Neural progenitor cell (in vitro differentiated cells): ENCODE measurements at places on chromosomes 5 and 9. TPM values are rescaled to one million over a fixed set of nuclear protein-coding genes. Genes with fewer than 3 reads are reported as not detected.

- no peaks in the 10 kb centered on the region for H3K27me3 ChIP-seq
- no peak overlapping the region for H3K4me3 ChIP-seq
- no peak overlapping the region for H3K27ac ChIP-seq
- H3K36me3 ChIP-seq, result no peaks in the 10 kb centered on the region
- DNase-seq, result no peak
- peaks cover 16% of the 10 kb centered on the region for H3K4me1 ChIP-seq
Measured at GRCh38 chr5:78490709-78491485, 130.5 kb downstream of the SCAMP1 start.

- peak overlapping the region; percentile 50 for H3K4me3 ChIP-seq
- peaks cover 21% of the 10 kb centered on the region for H3K4me1 ChIP-seq
Measured at GRCh38 chr9:128392302-128393144, 21.3 kb downstream of the URM1 start.

GRCh38 chr9:117887941-117888340 lies 183.7 kb downstream of the TLR4 start:
- H3K4me1 ChIP-seq, result no peaks in the 10 kb centered on the region
- H3K36me3 ChIP-seq, result no peaks in the 10 kb centered on the region
- H3K4me3 ChIP-seq, result no peak overlapping the region
- no peak overlapping the region for H3K27ac ChIP-seq

GRCh38 chr5:149283626-149284480 lies 12.2 kb downstream of the AFAP1L1 start:
- H3K27ac ChIP-seq, result no peak overlapping the region
- no peak overlapping the region for H3K4me3 ChIP-seq
- no peak for DNase-seq
- H3K36me3 ChIP-seq, result no peaks in the 10 kb centered on the region
- H3K4me1 ChIP-seq, result no peaks in the 10 kb centered on the region

- H3K4me3 ChIP-seq, result no peak overlapping the region
- no peak for DNase-seq
- peaks cover 29% of the 10 kb centered on the region for H3K27me3 ChIP-seq
- no peaks in the 10 kb centered on the region for H3K4me1 ChIP-seq
Measured at GRCh38 chr5:33939556-33940262, 3.5 kb downstream of the RXFP3 start.

DNA sequence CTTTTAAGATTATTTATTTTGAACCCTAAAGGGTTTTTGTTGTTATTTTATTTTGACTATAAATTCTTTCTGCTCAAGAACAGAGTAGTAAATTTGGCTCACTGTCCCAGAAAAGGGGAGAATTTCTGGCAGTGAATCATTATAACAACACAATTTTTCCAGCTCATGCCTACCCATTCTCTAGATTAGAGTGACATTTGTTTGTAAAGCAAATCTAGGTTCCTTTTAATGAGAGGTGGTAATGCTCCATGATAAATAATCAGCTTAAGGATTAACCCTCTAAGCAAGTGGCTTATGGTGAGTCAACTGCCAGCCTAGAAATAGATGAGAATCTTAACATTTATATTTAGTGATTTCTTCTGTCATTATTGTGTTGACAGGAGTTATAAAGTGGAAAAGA lies 409.2 kb downstream of the NFIB start:
- H3K36me3 ChIP-seq, result no peaks in the 10 kb centered on the region
- peaks cover 18% of the 10 kb centered on the region for H3K4me1 ChIP-seq
- no peak overlapping the region for H3K4me3 ChIP-seq
- DNase-seq, result no peak
- no peak overlapping the region for H3K27ac ChIP-seq
- H3K27me3 ChIP-seq, result no peaks in the 10 kb centered on the region

DNA sequence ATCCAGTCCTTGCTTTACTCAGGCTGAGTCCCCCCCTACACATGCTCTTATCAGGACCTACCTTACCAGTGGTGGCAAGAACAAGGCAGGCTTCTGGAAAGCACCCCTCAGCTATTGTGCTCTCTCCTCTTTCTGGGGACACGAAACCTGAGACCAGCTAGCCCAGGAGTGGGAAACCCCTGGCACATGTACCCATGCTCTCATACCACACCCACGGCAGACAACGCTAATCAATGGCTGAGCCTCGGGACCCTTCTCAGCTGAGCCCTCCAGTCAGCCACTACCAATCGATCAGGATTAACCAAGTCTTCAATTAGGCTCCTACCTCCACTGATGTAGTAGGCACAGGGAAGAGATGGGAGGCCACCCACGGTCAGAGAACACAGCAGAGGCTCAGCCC lies 65.1 kb downstream of the VAV2 start:
- H3K4me1 ChIP-seq, result peaks cover 5% of the 10 kb centered on the region
- no peak overlapping the region for H3K4me3 ChIP-seq
- H3K27ac ChIP-seq, result no peak overlapping the region
- no peaks in the 10 kb centered on the region for H3K27me3 ChIP-seq

- H3K27ac ChIP-seq, result no peak overlapping the region
- H3K36me3 ChIP-seq, result no peaks in the 10 kb centered on the region
- H3K4me3 ChIP-seq, result peak overlapping the region; percentile 100
- H3K27me3 ChIP-seq, result peaks cover 26% of the 10 kb centered on the region
- peaks cover 10% of the 10 kb centered on the region for H3K4me1 ChIP-seq
Measured at GRCh38 chr9:134066913-134067851, 644 bp downstream of the BRD3 start.

DNA sequence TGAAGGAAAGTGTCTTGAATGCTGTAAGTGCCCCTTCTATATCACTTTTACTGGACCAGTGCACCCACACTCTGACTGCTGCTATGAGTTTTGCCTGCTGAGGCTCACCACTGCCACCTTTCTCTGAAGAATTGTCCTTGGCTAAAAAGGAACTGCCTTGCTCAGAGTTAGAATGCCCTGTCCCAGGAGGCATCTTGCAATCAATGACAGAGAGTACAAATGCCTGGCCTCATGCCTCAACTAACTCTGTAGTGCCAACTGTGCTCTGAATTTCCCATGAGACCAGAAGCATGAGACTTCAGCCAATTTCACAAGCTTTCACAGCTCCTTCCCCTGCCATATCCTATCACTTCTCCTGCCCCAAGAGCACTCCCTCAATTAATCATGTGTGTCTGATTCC lies 569.7 kb downstream of the ZNF608 start:
- DNase-seq, result no peak
- H3K27me3 ChIP-seq, result no peaks in the 10 kb centered on the region
- H3K27ac ChIP-seq, result no peak overlapping the region
- H3K4me1 ChIP-seq, result peaks cover 20% of the 10 kb centered on the region

GRCh38 chr5:43121913-43122484 lies 1.3 kb downstream of the ZNF131 start:
- H3K4me3 ChIP-seq, result peak overlapping the region; percentile 66
- no peak for DNase-seq
- peaks cover 15% of the 10 kb centered on the region for H3K36me3 ChIP-seq
- no peaks in the 10 kb centered on the region for H3K27me3 ChIP-seq
- peaks cover 17% of the 10 kb centered on the region for H3K4me1 ChIP-seq
- H3K27ac ChIP-seq, result peak overlapping the region; percentile 92

GRCh38 chr5:102561894-102562760 lies 63.3 kb upstream of the SLCO6A1 start:
- H3K4me1 ChIP-seq, result no peaks in the 10 kb centered on the region
- peak; percentile 67 for DNase-seq
- H3K27me3 ChIP-seq, result no peaks in the 10 kb centered on the region

GRCh38 chr9:97382099-97382718 lies 29.7 kb upstream of the TDRD7 start:
- no peak for DNase-seq
- H3K36me3 ChIP-seq, result no peaks in the 10 kb centered on the region
- H3K27ac ChIP-seq, result no peak overlapping the region
- no peak overlapping the region for H3K4me3 ChIP-seq
- H3K27me3 ChIP-seq, result no peaks in the 10 kb centered on the region

GRCh38 chr5:106380736-106381135 lies 1290.0 kb downstream of the EFNA5 start:
- no peaks in the 10 kb centered on the region for H3K27me3 ChIP-seq
- peaks cover 6% of the 10 kb centered on the region for H3K4me1 ChIP-seq
- H3K27ac ChIP-seq, result no peak overlapping the region
- H3K36me3 ChIP-seq, result no peaks in the 10 kb centered on the region

- no peak overlapping the region for H3K27ac ChIP-seq
- no peaks in the 10 kb centered on the region for H3K27me3 ChIP-seq
- H3K36me3 ChIP-seq, result no peaks in the 10 kb centered on the region
- DNase-seq, result no peak
- H3K4me3 ChIP-seq, result no peak overlapping the region
Measured at GRCh38 chr5:160452795-160453194, 31.1 kb downstream of the PTTG1 start.

- H3K4me3 ChIP-seq, result no peak overlapping the region
- no peak overlapping the region for H3K27ac ChIP-seq
- no peaks in the 10 kb centered on the region for H3K4me1 ChIP-seq
- DNase-seq, result no peak
Measured at GRCh38 chr9:99735041-99735440, 86.6 kb upstream of the NR4A3 start.

DNA sequence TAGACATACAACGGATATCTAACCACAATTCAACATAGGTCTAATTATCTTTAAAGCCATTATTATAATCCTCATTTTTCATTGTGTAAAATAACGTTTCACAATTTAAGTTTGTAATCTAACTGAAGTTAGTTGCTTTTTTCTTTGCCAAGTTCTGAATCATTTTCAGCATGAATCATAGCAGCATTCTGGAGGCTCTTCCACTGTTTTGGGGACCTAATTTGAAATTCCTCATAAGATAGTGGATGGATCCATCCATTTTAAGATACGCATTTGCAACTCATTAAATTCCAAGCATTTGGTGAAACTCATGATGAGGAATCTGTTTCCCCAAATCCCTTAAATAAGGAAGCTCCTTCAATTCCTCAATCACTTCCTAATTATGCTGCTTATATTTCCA lies 447.1 kb upstream of the CDH10 start:
- DNase-seq, result no peak
- no peak overlapping the region for H3K4me3 ChIP-seq
- H3K4me1 ChIP-seq, result no peaks in the 10 kb centered on the region
- H3K36me3 ChIP-seq, result no peaks in the 10 kb centered on the region
- no peaks in the 10 kb centered on the region for H3K27me3 ChIP-seq

DNA sequence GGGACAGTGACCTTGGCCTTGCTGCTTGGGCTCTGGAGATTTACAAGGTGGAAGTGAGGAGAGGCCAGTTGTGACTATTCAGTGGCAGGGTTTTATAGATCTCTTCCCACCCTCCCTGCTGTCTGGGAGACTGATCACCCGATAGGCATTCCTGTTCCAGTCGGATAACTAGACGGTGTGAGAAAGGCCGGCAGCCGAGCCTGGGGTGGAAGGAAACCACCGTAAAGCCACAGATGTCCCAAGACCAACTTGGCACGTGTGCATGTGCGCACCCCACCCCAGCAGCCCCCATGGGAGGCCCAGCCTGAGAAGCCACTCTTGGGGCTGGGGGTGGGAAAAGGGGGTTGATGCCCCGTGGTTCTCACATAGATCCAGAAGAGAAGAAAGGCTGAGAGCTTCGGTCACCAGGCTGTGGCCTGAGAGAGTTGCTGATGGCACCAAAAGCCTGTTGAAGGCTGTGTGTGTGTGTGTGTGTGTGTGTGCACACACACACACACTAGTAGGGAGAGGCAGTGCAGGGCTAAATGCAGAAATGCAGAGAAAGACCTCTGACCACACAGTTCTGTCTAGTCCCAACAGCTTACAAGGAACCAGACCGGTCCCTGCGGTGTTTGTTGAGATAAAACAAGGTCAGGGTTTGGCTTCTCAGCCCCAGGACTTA lies 225.8 kb downstream of the FANCC start:
- H3K27ac ChIP-seq, result no peak overlapping the region
- H3K4me3 ChIP-seq, result no peak overlapping the region
- H3K27me3 ChIP-seq, result no peaks in the 10 kb centered on the region
- H3K36me3 ChIP-seq, result no peaks in the 10 kb centered on the region
- peaks cover 22% of the 10 kb centered on the region for H3K4me1 ChIP-seq
- DNase-seq, result no peak

DNA sequence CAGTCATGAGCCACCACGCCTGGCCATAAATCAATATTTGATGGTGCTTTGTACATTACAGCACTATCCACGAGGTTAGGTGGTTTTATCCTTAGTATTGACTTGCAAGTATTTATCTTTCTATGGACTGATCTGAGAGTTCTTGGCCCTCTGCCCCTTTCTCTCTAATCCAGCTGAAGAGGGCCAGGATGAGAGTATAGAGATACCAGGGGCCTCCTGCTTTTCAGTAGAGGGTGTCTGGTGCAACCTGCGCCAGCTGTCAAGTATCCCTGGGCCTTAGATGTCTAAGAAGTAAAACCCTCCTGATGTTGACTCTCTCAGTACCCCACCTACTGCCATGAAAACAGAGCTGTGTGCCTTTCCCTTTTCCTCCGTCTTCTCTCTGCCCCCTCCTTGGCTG lies 153.4 kb downstream of the SLIT3 start:
- no peaks in the 10 kb centered on the region for H3K27me3 ChIP-seq
- H3K27ac ChIP-seq, result no peak overlapping the region
- H3K4me1 ChIP-seq, result peaks cover 3% of the 10 kb centered on the region
- no peak for DNase-seq
- H3K36me3 ChIP-seq, result no peaks in the 10 kb centered on the region

GRCh38 chr9:124293718-124294506 lies 36.2 kb downstream of the NEK6 start:
- no peak for DNase-seq
- H3K27me3 ChIP-seq, result no peaks in the 10 kb centered on the region
- H3K36me3 ChIP-seq, result no peaks in the 10 kb centered on the region
- no peak overlapping the region for H3K27ac ChIP-seq
- peaks cover 9% of the 10 kb centered on the region for H3K4me1 ChIP-seq

GRCh38 chr5:139392324-139392677 lies 2.6 kb upstream of the MZB1 start:
- H3K27me3 ChIP-seq, result peaks cover 51% of the 10 kb centered on the region
- peak overlapping the region; percentile 46 for H3K4me3 ChIP-seq

DNA sequence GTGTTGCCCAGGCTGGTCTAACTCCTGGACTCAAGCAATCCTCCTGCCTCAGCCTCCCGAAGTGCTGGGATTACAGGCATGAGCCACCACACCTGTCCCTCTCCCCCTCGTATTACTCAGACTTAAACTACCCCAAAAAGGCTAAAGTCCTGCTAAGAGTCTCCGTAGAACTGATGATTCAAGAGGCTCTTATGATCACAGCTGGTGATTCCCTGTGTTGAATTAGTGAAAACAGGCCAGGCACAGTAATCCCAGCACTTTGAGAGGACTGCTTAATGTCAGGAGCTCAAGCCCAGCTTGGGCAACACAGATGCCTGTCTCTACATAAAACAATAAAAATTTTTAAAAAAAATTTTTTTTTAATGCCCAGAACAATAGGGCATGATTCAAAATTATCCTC lies 9.2 kb downstream of the CDC26 start:
- no peaks in the 10 kb centered on the region for H3K36me3 ChIP-seq
- H3K27me3 ChIP-seq, result no peaks in the 10 kb centered on the region
- no peak for DNase-seq
- no peak overlapping the region for H3K4me3 ChIP-seq

GGTA1 gene
- not detected in 2 replicates for total RNA-seq

IRGM gene
- total RNA-seq, result 0.06 TPM in 1 of 2 replicates, not detected in the other

RMI1 gene
- 22.9 and 35.7 TPM in 2 replicates for total RNA-seq

OR1L4 gene
- total RNA-seq, result not detected in 2 replicates

LRRC19 gene
- total RNA-seq, result not detected in 2 replicates

SLC28A3 gene
- 0.06 TPM in 1 of 2 replicates, not detected in the other for total RNA-seq

FOXD4L6 gene
- total RNA-seq, result not detected in 2 replicates

ALDH1A1 gene
- not detected in 2 replicates for total RNA-seq

ABO gene
- total RNA-seq, result not detected in 2 replicates

IL3 gene
- total RNA-seq, result not detected in 2 replicates

ZNF454 gene
- total RNA-seq, result 0.22 TPM in 1 of 2 replicates, not detected in the other

BTNL3 gene
- 0.34 TPM in 1 of 2 replicates, not detected in the other for total RNA-seq

MCIDAS gene
- not detected in 2 replicates for total RNA-seq

SMIM3 gene
- total RNA-seq, result 18.4 and 24.6 TPM in 2 replicates

CDH12 gene
- not detected in 2 replicates for total RNA-seq

KIAA0825 gene
- 3.1 and 3.7 TPM in 2 replicates for total RNA-seq

RANBP3L gene
- not detected in 2 replicates for total RNA-seq

TEX48 gene
- total RNA-seq, result not detected in 2 replicates

DNAH5 gene
- 0.39 and 0.62 TPM in 2 replicates for total RNA-seq

ST6GALNAC6 gene
- 14.3 and 42.7 TPM in 2 replicates for total RNA-seq

UBTD2 gene
- 62.5 and 92.9 TPM in 2 replicates for total RNA-seq

FBXL7 gene
- 12.3 and 14.0 TPM in 2 replicates for total RNA-seq
